ENCODE measurements at places on chromosomes 4 and X.

- DNase-seq, result no peak
Observed at GRCh38 chrX:54184474-54184873, 1.4 kb upstream of the FAM120C start.

GRCh38 chr4:153067376-153067775, 131.3 kb downstream of the FHDC1 start:
- DNase-seq, result no peak

GRCh38 chrX:113400193-113400704, 559.6 kb upstream of the AMOT start:
- no peak for DNase-seq

- no peak for DNase-seq
Observed at GRCh38 chr4:145927030-145927429, 11.6 kb downstream of the ZNF827 start.

All from stimulated activated CD4-positive, alpha-beta T cell treated with anti-CD3 and anti-CD28 coated beads, Interleukin-12 subunit alpha, Interleukin-12 subunit beta, amount 100 ng/mL, for 24 hours (primary cell).